ENCODE measurements at places on chromosomes 6 and 20. TPM values are rescaled to one million over a fixed set of nuclear protein-coding genes. Genes with fewer than 3 reads are reported as not detected.

The TMEM74B gene
- total RNA-seq = not detected

The BPI gene
- 0.32 TPM for total RNA-seq

The RSPH9 gene
- total RNA-seq = 0.95 TPM

The BEND6 gene
- total RNA-seq = 13.1 TPM

The NTSR1 gene
- total RNA-seq = under 0.01 TPM

The SRSF3 gene
- total RNA-seq = 134 TPM

The GFOD1 gene
- 3.5 TPM for total RNA-seq

The TAP2 gene
- 28.9 TPM for total RNA-seq

The PRKN gene
- total RNA-seq = 4.0 TPM

All from bronchial smooth muscle cell (primary cell).